ENCODE measurements at places on chromosomes 5 and 9.

DNA sequence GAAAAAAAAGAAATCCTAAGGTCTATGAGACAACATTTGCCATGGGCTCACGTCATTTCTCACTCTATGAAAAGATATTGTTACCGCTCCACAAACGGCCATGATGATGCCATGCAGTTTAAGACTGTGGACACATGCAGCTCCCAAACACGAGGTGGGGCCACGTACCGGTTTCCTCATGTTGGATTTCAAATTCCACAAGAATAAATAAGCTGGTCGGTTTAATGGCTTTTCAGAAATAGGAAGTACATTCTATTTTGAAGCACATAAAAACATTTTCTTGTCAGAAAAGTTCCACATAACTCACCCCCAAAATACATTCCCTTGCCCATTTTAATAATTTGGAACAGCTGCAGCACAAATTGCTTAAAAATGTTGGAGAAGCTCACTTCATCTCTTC is 130.6 kb downstream of the MYO10 start:
- no peak for DNase-seq

- no peak for DNase-seq
These were observed 23.8 kb downstream of the OGN start for GRCh38 chr9:92380603-92381002.

- no peak for DNase-seq
These were observed 591.7 kb downstream of the CSNK1G3 start for GRCh38 chr5:124103671-124104070.

DNA sequence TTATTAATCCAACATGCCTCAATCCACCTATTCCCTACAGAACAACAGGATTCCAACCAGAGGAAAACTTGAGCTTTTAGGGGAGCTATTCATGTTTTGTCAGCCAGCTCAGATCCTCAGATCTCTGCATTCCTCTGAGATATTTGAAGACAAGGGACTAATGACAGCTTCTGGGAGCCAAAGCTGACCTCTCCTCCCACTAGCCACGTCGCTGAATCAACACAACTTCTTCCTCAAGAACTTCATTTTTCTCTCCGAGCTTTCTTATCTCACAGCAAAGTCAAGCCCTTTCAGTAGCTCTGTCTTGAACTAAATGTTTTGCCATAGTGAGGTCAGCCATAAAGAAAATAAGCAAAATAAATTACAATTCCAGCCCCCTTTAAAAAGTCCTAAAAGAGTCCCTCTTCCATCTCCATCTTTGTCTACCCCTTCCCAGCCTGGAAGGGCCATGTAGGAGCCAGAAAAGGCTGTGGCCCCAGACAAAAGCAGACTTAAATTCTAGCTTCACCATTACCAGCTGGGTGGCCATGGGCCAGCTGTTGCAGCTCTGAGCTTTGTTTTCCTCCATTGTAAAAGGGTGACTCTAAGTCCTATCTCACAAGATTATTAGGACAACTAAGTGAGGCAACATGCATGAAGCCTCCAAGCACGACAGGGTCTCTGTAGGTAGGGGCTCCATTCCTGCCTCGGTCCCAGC is 65.0 kb downstream of the HSD17B3 start:
- no peak for DNase-seq

GRCh38 chr9:17017931-17018491 is 116.8 kb upstream of the CNTLN start:
- no peak for DNase-seq

DNA sequence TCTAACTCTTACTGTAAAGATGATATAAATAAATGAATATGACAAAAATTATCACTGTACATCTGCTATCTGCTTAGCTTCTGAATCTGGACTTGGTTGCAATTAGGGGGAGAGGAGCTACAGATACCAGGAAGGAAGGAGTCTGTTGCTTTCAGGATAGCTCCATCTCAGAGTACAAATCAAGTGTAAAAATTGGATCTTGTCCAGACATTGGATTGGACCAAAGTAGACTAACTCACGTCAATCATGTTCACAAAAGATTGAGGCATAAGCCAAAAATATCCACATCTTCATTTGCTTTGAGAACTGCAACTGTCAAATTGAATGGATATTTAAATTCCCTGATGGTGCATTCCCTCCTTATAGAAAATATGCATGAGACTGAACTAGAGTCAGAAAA is 8.8 kb upstream of the OR1Q1 start:
- DNase-seq, result no peak

DNA sequence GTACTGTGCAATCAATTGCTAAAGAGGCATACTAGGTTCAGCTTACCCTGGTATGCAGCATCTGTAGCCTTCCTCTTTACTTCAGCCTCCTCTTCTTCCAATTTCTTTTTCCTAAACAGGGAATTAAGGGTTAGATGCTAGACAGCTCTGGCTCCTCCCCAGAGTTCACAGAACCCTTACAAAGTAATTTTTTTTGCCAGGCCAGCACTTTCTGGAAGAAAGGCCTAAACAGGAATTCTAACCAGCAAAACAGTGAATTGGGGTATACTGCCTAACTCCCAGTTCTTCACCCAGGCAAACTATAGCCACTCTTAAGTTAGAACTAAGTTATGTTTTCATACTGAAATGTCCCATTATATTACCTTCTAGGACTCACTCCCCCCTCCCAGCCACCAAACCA is 8.1 kb downstream of the BRD8 start:
- no peak for DNase-seq

DNA sequence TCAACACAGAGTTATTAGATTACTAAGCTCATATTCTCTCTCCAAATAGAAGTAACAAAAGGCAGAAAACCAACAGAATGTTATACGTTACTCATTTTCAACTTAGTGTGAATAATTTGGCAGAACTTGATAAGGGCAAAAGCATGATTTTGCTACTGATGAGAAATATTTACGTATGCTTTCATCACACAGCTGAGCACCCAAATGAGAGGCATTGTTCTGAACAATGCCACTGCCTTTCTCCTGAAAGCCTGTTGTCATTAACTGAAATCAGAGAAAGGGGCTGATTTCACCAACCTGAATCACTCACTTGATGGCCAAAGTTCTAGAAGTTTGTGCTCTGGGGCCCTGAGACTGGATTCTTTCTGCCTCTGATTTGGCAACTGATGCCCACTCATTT is 367.5 kb upstream of the PTGER4 start:
- DNase-seq, result no peak

DNA sequence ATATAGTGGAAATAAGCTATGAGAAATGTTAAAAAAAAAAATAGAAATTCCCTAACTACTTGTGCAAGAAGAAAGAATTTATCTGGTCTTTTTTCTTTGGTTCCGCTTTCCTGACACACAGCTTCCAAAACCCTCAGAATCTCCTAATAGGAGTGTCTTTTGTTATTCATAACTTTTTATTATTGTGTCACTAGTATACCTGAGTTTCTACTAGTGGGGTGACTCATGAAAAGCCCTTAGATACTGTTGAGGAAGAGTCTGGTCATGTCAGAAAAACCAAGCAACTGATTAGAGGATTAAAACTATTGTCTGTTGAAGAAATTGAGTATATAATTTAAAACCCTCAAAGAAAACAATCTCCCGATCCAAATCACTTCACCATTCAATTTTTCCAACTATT is 152.8 kb upstream of the IFNE start:
- DNase-seq, result no peak

DNA sequence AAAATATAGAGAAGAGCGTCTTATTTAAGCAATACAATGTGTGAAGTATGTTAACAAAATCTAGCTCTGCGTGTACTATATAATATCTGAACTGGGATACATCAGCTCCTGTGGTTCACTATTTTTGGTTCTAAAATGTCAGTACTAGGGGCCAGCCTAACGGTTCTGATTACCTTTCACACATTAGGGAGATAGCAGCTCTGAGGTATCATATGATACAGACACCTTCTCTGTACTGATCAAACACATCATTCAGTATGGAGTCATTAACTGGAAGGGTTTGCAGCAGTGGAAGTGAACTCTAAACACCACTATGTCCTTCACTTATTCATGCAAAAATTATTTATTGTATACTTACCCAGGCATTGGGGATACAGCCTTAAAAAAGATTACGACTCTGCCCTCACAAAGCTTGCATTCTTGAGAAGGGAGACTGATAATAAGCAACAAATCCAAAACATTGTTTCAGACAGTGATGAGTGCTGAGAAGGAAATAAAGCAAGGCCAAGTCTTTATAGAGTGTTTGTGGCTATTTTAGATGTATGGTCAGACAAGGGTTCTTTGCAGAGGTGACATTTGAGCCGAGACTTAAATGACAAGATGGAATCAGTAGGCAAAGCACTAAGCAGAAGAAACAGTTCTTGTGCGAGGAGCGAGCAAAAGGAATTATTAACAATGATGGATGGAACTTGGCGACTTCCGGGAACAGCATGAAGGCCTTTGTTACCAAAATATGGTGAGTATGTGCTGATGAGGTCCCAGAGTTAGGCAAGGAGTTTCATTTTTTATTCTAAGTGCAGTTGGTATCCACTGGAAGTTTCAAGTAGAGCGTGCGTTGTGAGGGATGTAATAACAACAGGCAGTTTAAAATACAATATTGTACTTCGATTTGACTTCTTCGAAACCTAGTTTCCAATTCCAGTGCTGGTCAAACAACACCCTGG is 1.8 kb upstream of the LNPEP start:
- no peak for DNase-seq

GRCh38 chr5:76622973-76623596 is at the start of gene F2RL2:
F2RL2 (minus strand) TSS chr5:76623403; CDS start chr5:76623230, 173 bp downstream.
- DNase-seq, result no peak

DNA sequence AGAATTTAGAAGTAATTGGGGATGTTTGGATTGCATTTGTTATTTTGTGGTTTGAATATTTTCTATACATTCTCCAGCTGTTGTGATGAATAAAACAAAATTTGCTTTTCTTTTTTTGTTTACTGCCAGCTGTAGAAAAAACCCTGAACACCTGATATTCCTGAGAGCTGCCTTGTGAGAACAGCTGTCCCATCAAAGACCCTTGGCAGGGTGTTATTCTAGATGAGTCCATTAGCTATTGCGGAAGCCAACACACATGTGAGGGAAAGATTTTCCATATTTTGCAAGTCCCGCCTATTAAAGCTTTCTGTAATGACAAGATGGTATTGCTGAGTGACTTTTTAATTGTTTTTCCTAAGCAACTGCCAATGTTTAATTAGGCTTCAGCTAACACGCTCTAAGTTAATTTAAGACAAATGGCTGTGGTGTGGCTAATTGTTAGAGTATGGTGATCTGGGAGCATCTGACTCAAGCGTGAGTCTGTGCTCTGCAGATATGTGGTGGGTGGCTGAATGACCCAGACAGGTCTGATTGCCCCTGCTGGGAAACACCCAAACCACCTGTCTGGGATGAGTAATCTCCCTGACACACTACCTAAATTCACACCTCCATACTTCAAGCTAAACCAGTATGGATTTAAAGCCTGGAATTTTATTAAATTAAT is 86.5 kb upstream of the PRLR start:
- DNase-seq, result no peak

GRCh38 chr5:59516161-59516560 is 377.4 kb downstream of the PDE4D start:
- DNase-seq, result no peak

- no peak for DNase-seq
These were observed 885.6 kb upstream of the DMAC1 start for GRCh38 chr9:8684978-8685708.

GRCh38 chr9:5278486-5278885 is 26.0 kb downstream of the RLN2 start:
- no peak for DNase-seq

- no peak for DNase-seq
These were observed 13.4 kb upstream of the FBN2 start for GRCh38 chr5:128551476-128551875.

GRCh38 chr5:161190086-161190485 is 338.1 kb upstream of the ATP10B start:
- DNase-seq, result no peak

GRCh38 chr5:157610990-157611389 is 35.4 kb upstream of the ADAM19 start:
- DNase-seq, result no peak

DNA sequence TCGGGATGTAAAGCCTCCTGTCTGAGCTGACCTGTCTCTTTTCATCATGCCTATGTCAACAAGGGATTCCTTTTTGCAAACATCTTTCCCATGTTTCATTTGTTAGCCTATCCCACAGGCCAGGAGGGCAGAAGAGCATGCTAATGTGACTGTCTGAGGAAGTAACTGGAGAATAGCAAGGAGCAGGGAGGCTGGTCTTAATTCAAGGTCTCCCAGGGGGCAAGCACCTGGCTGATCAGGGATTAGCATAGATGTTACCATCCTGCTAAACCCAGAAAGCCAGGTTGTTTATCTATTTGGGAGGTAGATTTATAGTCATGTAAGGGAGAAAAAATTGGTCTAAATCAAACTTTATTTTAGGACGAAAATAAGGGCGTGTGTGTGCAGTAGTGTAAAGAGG is 36.7 kb upstream of the MAP1B start:
- no peak for DNase-seq

- DNase-seq, result no peak
These were observed 178.2 kb upstream of the IRX1 start for GRCh38 chr5:3417376-3417943.

DNA sequence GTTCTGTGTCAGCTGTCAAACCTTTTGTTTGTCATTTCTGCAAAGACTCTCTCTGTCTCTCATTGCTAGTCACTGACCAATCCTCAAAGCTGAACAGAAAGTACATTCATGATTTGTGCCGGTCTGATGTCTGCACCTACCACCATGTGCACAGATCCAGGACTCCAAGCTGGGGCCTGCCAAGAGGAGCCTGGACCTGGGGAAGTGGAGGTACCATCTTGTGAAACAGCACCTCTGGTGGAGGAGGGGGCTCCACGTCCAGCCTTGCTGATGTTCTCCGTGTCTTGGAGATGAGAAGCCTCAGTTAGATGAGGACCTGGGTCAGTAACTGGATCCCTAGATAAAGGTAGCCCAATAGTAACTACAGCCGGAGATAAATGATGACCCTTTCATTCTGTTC is 98.9 kb downstream of the TENT4A start:
- DNase-seq, result no peak

DNA sequence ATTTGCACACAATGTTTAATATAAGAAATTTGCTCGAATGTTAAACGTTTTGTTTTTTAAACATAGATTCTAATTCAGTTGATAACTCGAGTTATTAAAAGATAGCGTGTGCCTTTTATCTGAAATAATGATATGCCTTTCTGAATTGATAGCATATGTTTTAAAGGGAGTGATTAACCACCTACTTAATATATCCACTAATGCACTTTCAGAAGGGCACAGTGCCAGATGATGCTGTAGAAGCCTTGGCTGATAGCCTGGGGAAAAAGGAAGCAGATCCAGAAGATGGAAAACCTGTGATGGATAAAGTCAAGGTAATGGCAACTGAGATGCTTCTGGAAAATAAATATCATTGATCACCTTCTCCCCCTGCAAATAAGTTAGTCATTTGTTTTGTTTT is 53.9 kb downstream of the ERAP1 start:
- DNase-seq, result no peak

DNA sequence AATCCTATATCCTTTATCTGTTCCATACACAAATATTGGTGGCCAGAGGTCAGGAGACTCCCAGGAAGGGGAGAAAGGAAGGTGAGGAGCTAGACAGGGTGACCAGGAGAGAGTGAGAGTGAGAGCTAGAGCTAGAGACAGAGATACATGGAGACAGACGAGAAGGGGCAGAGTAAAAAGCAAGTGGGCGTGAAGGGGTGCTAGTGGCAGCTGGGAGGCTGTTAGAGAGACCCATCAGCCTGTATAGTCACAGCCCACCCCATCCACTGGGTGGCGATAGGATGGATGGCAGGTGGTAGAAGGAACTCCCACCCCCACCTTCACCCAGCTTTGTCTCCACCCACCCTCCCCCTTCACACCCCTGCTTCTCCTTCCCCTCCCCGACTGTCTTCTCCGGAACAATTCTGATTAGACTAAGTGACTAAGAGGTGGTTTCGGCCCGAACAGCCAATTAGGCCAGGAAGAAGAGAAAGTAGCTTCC is 32.8 kb downstream of the PCDH1 start:
- no peak for DNase-seq
